ENCODE measurements at places on chromosomes 1 and 21.
A peak's percentile ranks its signal among the peaks of the same experiment; 100 is the strongest.

GRCh38 chr1:95780836-95781235 lies 546.8 kb downstream of the RWDD3 start:
- no peak for DNase-seq

DNA sequence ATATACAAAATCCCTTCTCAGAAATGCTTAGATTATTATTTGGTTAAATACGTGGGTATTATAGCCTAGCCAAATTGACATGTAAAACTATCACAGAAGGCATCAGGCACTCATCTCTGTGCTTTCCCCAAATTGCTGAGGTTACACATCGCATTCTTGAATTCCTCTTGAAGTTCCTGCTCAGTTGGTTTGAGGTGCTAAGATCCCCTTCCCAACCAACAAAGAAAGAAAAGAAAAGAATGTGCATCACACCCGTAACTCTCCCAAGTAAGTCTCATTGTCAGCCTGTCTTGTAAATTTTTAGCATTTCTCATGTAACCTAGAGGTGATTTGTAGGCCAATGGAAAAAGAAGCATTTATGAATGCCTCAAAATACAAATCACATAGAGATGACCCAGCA lies 539.2 kb upstream of the PRMT6 start:
- DNase-seq, result no peak

GRCh38 chr1:9413877-9414213 lies 121.2 kb downstream of the SPSB1 start:
- no peak for DNase-seq

- DNase-seq, result no peak
Observed at GRCh38 chr1:185813401-185813979, 79.3 kb downstream of the HMCN1 start.

- DNase-seq, result no peak
Observed at GRCh38 chr1:196977278-196977677, at the start of gene CFHR5. TSS of gene CFHR5 (plus strand) at chr1:196977556. CDS start at chr1:196977665, 109 bp downstream.

DNA sequence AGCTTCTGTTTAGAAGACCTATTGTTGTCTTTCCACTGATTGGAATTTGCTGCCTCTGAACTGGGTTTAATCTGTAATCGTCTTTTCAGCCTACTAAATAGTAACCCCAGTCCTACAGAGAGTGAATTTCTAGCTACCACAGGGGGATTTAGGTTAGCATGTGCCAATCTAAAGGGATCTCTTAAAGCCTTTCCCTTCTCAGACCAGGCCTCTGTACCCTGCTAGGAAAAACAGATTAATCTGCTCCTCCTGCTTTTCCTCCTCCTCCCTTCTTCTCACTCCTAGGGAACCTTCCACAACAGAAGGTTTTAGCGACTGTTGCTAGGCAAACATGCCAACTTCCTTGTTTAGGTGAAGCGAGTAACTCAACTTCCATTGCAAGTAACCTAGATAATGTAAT lies 1.3 kb upstream of the RC3H1 start:
- DNase-seq, result no peak

DNA sequence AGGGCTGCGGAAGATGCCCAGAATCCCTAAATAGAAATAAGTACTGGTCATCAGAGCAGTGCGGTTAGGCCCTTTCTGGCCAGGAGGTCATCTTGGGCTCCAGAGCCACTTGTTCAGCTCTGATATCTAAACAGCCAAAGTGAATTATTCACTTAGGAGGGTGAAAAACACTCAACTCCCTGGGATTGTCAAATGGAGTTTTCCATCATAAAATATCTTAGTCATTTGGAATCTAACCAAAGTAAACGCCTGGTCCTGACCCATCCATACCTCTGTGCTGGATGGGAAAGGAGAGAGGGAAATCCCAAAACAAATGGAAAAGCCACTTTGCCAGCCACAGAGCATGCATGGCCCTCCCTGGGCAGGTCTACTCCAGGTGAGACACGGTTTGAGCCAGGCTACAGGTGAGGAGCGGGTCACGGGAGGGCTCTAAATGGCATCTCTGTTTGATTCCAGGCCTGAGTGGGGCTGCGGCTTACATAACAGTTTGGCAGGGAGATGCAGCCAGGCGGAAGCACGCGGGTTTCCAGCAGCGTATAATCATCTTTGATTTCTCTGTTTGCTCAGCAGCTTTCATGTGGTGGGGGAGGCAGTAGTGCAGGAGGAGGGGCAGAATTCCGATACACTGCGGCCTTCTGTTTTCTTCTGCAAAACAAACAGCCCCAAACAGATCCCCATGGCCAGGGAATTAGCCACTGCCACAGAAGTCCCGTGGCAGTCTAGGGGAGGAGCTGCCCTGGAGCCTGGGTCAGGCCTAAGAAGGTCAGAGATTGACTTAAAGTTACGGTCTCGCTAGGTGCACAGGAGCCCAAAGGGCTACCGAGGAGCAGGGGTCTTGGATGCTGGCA lies 59.1 kb upstream of the ZNF648 start:
- no peak for DNase-seq

- DNase-seq, result no peak
Observed at GRCh38 chr1:20511518-20512428, 3.8 kb upstream of the MUL1 start.

- DNase-seq, result no peak
Observed at GRCh38 chr21:27408826-27409225, 441.9 kb upstream of the ADAMTS5 start.

DNA sequence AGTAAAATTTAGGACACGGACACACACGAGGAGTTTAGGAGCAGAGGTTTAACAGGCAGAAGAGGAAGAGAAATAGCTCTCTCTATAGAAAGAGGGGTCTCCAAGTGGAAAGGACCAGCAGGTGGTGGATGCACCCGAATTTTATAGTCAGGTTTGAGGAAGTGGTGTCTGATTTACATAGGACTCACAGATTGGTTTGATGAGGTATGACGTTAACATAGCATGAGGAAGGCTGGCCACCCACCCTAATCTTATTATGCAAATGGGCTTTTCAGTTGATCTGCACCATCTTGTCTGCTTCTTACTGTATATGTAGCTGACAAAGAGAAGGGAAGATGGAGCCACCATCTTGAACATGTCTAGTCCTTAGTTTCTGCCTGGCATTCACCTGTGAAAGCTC lies 52.5 kb upstream of the RGS2 start:
- no peak for DNase-seq

GRCh38 chr1:185343306-185343705 lies 26.3 kb upstream of the IVNS1ABP start:
- no peak for DNase-seq

DNA sequence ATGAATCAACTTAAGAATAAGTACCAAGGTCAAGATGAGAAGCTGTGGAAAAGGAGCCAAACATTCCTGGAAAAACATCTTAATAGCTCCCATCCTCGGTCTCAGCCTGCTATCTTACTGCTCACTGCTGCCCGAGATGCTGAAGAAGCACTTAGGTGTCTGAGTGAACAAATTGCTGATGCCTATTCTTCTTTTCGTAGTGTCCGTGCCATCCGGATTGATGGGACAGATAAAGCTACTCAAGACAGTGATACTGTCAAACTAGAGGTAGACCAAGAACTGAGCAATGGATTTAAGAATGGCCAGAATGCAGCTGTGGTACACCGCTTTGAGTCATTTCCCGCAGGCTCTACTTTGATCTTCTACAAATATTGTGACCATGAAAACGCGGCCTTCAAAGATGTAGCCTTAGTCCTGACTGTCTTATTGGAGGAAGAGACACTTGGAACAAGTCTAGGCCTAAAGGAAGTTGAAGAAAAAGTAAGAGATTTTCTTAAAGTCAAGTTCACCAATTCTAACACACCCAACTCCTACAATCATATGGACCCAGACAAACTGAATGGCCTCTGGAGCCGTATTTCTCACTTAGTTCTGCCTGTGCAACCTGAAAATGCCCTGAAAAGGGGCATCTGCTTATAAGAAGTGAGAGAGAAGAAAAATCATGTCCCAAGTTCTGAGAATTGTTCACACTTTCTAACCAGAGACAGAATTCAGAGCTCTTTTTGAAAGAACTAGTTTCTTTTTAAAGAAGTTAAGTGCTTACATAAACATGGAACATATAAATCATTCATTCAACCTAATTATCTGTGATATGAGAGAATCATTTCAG lies 35.7 kb downstream of the TOR1AIP1 start:
- DNase-seq, result no peak

DNA sequence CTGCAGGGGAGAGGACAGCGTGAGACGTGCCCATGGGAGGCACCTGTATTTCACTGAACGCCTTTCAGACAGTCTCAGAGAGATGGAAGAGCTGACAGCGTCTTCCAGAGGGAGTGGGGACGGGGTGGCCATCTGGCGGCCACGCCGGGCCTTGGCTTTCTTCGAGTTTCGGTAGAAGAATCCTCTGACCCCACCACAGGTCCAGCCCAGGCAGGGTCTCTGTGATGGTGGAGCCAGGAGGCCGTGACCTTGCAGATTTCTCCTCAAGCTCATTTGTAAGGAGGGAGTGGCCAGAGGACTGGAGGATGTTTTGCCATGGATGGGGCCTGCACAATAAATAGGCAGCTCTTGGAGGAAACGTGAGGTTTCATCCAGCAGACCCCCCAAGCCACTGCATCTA lies 47.6 kb upstream of the ADARB1 start:
- DNase-seq, result no peak

DNA sequence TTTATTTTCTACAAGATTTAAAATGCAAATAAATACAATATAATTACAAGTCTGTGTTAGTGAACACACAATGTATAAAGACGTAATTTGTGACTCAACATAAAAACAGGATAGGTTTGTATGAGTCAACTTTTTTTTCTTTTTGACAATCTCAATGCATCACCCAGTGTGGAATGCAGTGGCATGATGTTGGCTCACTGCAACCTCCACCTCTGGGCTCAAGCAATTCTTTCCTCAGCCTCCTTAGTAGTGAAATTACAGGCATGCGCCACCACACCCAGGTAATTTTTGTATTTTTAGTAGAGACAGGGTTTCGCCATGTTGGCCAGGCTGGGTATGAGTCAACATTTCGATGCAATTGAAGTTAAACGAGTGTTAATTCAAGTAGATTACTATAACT lies 5.9 kb upstream of the SPRR2E start:
- no peak for DNase-seq

- DNase-seq, result no peak
Observed at GRCh38 chr1:184545601-184546000, 158.8 kb downstream of the C1orf21 start.

DNA sequence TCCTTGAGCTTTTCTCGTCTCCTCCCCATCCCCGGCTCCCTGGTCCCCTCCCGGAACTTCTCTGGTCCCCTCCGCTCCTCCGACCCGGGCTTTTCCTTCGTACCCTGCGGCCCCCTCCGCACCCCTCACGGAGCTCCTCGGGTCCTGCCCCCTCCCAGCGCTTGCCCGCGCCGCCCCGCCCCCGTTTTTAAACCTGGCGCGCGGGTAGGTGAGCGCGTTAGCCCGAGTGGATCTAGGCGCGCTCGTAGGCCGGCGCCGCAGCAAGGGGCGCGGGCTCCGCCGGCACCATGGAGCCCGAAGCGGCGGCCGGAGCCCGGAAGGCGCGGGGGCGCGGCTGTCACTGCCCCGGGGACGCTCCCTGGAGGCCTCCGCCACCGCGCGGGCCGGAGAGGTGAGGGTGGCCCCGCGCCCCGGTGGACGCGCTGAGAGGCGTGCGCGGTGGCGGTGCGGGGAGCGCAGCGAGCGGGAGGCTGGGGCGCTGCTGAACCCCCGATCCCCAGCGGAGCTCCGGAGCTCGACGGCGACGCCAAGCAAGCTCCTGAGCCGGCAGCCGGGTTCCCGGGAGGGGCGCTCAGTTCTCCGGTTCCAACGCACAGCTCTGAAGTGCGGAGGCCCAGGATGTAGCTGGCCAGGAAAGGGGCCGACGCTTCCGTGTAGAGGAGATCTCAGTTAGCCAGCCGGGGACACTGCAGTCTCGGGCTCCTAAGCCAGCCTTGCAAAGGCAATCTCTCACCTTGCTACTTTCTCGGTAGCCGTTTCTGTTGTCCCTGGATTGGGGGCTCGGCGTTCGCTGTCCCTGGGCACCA lies at the start of gene RIPPLY3:
RIPPLY3 (plus strand) TSS at position 217 of the 806 bp plus-strand sequence; CDS start at position 288, 71 bp downstream.
- DNase-seq, result peak; percentile 34

GRCh38 chr1:81869307-81869706 lies 68.6 kb downstream of the ADGRL2 start:
- no peak for DNase-seq

DNA sequence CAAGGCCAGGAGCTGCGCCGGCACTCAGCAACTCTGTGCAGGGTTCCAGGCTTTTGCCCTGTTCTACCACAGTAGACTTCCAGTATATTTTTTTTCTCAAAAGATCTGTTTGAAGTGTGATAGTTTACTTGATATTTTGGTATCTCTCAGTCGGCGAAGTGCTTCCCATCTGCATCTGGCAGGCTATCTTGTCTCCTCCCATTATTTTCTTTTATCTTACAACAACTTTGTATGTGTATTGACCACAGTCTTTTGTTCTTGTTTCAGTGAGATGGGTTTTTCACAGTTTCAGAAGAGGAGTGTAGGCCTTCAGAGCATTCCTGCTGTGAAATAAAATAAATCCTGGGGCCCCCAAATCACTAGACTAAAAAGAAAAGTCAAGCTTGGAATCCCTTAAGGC lies 292.9 kb downstream of the PTGER3 start:
- no peak for DNase-seq

- DNase-seq, result no peak
Observed at GRCh38 chr1:39625462-39626273, 13.8 kb downstream of the HEYL start.

DNA sequence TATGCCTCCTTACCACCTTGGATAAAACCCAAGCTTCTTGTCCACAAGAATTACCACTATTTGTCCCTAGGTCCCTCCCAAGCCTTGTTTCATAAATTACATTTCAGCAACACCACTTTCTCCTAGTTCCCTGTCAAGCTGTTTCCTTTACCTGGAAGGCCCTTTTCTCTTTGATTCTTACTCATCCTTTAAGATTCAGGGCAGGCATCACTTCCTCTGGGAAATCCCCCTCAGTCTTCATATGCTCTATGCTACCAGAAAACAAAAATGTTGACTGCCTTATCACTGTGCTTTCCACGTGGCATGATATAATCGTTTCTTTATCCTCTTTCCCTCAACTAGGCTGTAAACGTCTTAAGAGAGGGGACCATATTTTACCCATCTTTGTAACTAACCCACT lies 102.7 kb downstream of the LYST start:
- DNase-seq, result no peak

DNA sequence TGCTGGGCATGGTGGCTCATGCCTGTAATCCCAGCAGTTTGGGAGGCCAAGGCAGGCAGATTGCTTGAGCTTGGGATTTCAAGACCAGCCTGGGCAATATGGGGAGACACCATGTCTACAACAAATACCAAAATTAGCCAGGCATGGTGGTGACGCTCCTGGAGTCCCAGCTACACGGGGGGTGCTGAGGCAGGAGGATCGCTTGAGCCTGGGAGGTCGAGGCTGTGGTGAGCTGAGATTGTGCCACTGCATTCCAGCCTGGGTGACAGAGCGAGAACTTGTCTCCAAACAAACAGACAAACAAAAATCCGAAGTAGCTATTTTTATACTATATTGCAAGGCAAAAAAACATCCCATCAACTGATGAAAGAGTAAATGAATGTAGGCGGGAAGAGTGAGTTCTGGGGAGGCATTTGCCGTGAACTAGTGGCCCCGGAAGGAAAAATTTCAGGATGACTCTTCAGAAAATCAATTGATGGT lies 40.6 kb downstream of the NCMAP start:
- DNase-seq, result no peak

GRCh38 chr1:228510101-228510802 lies 23.1 kb downstream of the RNF187 start:
- DNase-seq, result no peak

- no peak for DNase-seq
Observed at GRCh38 chr1:47809301-47810084, 187.7 kb downstream of the TRABD2B start.

GRCh38 chr1:203625628-203626019 lies 1.0 kb upstream of the ATP2B4 start:
- no peak for DNase-seq

- DNase-seq, result no peak
Observed at GRCh38 chr1:197808880-197809279, 33.6 kb upstream of the DENND1B start.

GRCh38 chr1:169132512-169133227 lies 26.2 kb downstream of the ATP1B1 start:
- no peak for DNase-seq

Data from D721Med (cell line).